ENCODE measurements at places on chromosomes 11 and 22.

DNA sequence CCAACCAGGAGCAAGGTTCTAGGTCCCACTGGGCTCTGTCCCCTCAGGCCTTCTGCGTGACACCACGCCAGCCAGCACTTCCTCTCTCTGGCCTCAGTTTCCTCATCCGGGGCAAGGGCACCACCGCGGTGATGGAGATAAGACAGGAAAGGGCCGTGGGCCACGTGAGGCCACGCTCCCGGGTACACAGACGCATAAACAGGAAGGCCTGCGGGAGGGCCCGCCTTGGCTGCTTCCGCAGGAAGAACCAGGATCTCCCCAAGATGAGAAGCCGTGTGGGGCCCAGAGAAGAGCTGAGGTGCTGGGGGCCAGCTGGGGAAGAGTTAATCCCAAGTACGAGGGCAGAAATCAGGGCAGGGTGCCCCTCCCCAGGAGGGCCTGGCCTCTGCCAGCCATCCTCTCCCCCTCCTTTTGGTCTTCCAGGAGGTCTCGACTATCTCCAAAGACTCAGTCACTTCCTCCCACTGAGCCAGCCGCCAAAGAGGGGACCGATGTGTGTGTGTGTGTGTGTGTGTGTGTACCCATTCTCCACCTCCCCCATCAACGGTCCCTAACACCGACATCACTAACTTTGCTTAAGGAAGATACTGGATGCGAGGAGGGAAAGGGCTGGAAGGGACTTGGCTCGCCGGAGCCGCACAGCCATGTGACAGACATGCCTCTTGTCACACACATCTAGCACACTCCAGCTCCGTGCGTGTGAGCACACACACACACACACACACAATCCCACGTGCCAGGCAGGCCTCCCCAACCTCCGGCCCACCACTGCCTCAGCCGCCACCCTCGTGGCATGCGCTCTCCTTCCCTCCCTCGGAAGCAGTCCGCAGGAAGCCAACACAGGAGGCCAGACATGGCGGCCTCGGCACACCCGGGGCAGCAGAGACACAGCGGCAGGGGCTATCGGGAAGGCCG, 1.4 kb downstream of the MFNG start:
- no peak for DNase-seq

DNA sequence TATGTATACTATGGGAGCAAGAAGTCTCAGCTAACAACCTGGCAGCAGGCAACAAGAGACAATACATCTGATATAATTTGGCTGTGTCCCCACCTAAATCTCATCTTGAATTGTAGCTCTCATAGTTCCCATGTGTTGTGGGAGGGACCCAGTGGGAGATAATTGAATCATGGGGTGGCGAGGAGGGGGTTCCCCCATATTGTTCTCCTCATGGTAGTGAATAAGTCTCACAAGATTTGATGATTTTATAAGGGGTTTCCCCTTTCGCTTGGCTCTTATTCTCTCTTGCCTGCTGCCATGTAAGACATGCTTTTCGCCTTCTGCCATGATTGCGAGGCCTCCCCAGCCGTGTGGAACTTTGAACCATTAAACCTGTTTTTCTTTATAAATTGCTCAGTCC, 6.2 kb downstream of the DNAJC24 start:
- DNase-seq, result no peak

DNA sequence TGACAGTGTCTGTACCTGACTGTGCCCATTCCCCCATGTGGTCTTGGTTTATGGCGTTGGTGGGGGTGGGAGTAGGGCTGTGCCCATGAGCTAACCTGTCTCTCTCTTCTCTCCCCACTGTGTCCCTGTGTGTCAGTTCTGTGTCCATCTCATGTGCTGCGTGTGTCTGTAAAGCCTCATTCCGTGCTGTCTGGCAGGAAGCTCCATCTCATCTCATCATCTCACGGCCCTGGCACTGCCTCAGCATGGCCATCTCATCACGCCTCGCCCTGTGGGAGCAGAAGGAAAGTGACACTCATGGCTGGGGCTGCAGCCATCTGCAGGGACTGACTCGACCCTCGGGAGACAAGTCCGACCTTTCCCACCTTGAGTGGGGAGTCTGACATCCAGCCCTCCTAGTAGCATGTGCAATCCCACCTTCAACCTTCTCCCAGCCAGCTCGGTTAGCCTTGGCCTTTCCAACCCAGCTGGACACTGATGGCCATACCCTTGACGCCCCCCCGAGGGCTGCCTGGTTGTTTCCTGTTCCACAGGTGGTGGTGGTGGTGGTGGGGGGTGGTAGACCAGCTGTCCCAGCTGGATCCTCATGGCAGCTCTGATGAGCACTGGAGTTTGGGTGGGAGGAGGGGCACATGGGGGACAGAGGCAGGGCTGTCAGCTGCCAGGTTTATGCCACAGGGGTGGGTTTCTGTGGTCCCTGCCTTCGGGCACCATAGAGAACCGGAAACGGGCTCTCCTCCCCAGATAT, 19.0 kb downstream of the MYO18B start:
- no peak for DNase-seq

- DNase-seq, result peak; percentile 0
These were observed 3.5 kb downstream of the DGCR6L start for GRCh38 chr22:20316217-20316843.

DNA sequence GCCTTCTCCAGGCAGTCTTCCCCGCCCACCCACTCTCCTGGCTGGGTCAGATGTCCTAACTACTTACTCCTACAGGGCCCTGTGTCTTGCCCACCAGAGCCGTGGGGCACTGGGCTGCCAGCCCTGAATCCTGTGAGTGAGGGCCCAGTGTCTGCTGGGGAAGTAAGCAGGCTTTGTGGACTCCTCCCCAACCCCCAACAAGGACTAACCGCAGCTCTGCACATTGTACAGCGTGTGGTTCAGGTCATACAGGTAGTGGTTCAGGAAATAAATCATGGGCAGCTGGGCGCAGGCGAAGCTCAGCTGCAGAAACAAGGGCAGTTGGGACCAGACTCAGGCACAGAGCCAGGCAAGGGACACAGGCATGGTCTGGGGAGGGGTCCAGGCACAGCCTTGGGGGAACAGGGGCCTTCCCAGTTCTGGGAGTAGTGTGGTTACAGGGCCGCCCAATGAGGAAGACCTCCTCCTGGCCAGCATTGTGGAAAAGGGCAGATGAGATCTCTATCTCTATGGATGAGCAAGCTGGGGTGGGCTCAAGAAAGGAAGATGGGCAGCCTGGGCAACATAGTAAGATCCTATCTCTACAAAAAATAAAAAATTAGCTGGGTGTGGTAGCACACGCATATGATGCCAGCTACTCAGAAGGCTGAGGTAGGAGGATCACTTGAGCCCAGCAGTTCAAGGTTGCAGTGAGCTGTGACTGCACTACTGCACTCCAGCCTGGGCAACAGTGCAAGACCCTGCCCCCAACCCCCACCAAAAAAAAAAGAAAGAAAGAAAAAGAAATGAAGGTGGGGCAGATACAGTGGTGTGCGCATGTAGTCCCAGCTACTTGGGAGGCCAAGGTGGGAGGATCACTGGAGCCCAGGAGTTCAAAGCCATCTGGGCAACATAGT, 5.5 kb downstream of the UNC93B1 start:
- DNase-seq, result no peak

GRCh38 chr22:35663371-35663770, 15.1 kb downstream of the APOL6 start:
- no peak for DNase-seq

GRCh38 chr11:43541993-43542392, 138.5 kb upstream of the HSD17B12 start:
- DNase-seq, result no peak

DNA sequence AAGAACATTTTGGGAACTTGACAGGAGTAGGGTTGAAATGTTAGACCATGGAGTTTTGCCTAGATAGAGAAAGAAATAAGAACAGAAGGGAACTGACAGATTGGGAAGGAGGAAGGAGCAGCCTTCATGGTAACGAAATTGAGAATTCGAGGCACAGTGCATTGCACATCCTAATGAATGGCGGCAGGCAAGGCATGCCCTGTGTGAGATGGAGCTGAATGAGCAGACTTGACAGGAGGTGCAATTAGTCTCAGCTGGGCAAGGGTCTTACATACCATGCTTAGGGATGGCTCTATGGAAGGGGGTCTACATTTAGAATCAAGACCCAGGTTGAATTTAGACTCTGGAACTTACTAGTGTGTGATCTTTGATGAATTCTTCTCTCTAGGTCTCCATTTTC, 25.0 kb upstream of the NTM start:
- no peak for DNase-seq

- no peak for DNase-seq
These were observed 2.0 kb downstream of the SBF2 start for GRCh38 chr11:10291801-10292638.

DNA sequence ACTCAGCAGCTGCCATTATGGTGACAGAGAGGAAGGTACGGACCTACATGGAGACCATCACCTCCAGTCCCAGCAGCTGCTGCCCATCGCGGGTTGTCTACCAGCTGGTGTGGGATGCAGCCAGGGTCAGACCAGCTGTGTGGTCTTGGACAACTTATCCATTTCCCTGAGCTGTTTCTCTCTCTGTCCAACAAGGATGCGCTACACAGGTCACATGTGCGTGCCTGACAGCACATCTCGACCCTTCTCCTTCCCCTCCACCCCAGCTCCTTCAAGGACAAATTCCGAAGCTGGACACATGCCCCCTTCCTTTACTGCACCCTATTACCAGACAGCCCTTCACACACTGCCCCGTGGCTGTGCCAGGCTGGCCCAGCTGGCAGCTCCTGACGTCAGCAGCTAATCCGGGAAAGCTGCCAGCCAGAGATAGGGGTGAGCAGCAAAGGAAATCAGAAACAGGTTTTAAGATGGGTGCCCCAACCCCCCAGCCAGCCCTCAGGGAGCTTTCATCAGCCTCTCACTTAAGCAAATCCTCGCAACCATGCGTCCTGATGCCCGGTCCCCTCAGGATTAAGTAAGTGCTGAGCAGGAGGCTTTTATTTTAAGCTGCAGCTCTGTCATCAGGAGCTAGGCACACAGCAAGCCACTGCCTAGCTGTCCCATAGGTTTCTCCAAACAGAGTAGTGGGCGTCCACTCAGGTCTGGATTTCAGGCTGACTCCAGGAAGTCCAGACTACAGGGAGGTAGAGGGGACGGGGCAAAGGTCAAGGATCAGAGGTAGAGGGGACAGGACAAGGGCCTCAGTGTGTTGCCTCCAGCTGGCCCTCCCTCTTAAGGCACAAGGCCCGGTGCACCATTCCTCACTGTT, 20.3 kb downstream of the TEF start:
- DNase-seq, result peak; percentile 37

- no peak for DNase-seq
These were observed 61.9 kb downstream of the CYB5R2 start for GRCh38 chr11:7611411-7611810.

- no peak for DNase-seq
These were observed 98.0 kb downstream of the ADAMTS15 start for GRCh38 chr11:130546438-130546837.

GRCh38 chr22:49251371-49251770, 576.3 kb downstream of the BRD1 start:
- DNase-seq, result no peak

GRCh38 chr11:103768816-103769215, 267.6 kb upstream of the DDI1 start:
- DNase-seq, result peak; percentile 45

GRCh38 chr11:120096369-120097191, 41.3 kb downstream of the TRIM29 start:
- DNase-seq, result peak; percentile 69

- no peak for DNase-seq
These were observed 140.6 kb upstream of the RASSF10 start for GRCh38 chr11:12868315-12869073.

DNA sequence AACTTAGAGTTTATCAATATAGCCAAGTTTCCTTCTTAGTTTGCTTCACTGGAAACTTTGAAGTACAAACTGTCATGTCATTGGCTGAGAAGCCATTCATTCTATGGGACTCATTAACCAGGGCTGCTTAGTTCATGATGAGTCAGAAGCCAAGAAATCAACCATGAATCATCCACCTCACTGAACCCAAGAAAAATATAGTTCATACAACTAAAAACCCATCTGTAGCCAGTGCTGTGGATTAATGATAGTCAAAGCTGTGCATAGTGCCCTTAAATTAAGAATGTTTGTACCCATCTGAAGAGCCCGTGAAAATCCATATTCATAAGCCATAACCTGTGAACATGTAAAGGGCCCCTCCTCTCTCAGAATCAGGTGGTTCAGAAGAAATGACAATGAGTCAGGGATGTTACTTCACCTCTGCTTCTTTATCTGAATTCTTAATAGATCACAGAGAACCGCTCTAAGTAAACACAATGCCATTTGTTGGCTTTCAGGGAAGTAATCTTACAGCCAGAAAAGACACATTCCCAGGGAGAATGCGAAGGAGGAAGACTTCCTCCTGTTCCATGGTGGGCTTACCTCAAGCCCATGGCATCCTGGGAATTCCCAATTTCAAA, 25.4 kb downstream of the MMP20 start:
- DNase-seq, result no peak

GRCh38 chr11:45485070-45485707, 180.2 kb downstream of the CHST1 start:
- DNase-seq, result no peak

DNA sequence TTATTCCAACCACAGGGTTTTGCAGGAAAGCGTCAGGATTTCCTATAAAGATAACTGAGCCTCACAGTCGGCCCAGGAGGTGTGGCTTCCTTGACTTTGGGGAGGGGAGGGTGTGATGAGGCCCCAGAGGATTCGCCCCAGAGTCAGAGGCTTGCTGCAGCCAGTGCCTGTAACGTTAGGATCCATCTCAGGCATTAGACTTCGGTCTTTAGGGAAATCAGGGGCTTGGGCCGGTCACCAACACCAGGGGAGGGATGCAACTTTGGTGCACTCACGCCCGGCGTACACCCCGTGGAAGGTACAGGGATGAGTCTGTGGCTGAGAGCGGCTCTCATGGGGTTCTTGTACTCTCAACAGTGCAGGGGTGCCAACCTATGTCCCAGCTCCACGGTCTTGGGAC, 5.7 kb upstream of the ANO1 start:
- DNase-seq, result no peak

Measured in neural progenitor cell (in vitro differentiated cells).